ENCODE measurements at places on chromosomes 5 and 9.

DNA sequence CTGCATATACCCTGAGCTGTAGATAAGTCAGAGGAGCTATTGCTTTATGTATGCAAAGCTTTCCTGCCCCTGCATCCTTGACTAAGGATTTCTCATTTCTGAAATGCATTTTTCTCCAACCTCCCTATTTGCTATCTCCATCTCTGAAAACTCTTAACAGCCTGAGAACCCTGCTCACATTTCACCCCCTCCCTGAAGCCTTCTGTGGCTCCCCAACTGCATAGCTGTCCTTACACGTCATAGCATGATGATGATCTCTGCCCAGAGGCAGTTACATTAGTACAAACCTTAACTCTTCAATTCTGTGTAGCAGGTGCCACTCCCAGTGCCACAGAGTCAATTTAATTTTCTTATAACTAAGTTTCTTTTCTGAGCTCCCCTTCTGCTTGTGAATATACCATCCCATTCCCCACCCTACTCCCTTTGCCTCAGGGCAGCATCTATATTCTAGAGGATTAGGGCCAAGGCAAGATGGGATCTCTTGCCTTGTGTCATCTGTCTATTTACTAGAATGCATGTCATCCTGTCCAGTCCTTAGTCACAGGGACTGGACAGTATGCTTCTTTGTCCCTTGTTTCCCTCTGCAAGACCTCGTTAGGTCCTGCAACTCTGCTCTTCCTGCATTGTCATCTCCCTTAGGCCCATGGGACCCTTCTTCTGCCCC is 149.7 kb upstream of the SPRY4 start:
- H3K36me3 ChIP-seq, result peaks cover 13% of the 10 kb centered on the region
- no peaks in the 10 kb centered on the region for H3K27me3 ChIP-seq
- H3K4me1 ChIP-seq, result peaks cover 6% of the 10 kb centered on the region
- no peak for DNase-seq
- H3K27ac ChIP-seq, result no peak overlapping the region

DNA sequence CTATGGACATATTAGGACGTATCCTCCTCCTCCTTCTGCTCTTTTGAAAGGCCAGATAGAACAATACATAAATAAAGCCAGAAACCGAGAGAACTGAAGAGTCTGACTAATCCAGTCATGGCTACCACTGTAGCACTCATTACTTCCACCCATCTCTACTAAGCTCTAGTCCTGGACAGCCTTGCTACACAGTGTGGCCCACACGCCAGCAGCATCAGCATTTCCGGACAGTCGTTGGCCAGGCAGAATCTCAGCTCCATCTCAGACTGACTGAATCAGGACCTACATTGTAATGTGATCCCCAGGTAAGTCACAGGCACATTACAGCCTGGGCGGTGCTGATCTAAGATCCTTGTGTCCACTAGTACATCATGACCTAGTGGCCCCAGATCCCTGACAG is 182.9 kb downstream of the DRD1 start:
- H3K27me3 ChIP-seq, result no peaks in the 10 kb centered on the region
- no peak for DNase-seq
- no peaks in the 10 kb centered on the region for H3K4me1 ChIP-seq
- no peaks in the 10 kb centered on the region for H3K36me3 ChIP-seq

DNA sequence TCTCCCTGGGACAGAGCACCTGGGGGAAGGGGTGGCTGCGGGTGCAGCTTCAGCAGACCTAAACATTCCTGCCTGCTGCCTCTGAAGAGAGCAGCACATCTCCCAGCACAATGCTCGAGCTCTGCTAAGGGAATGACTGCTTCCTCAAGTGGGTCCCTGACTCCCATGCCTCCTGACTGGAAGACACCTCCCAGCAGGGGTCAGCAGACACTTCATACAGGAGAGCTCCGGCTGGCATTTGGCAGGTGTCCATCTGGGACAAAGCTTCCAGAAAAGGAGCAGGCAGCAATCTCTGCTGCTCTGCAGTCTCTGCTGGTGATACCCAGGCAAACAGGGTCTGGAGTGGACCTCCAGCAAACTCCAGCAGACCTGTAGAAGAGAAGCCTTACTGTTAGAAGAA is 77.2 kb downstream of the SLCO6A1 start:
- H3K36me3 ChIP-seq, result no peaks in the 10 kb centered on the region
- no peaks in the 10 kb centered on the region for H3K27me3 ChIP-seq
- no peaks in the 10 kb centered on the region for H3K4me1 ChIP-seq
- no peak overlapping the region for H3K4me3 ChIP-seq

DNA sequence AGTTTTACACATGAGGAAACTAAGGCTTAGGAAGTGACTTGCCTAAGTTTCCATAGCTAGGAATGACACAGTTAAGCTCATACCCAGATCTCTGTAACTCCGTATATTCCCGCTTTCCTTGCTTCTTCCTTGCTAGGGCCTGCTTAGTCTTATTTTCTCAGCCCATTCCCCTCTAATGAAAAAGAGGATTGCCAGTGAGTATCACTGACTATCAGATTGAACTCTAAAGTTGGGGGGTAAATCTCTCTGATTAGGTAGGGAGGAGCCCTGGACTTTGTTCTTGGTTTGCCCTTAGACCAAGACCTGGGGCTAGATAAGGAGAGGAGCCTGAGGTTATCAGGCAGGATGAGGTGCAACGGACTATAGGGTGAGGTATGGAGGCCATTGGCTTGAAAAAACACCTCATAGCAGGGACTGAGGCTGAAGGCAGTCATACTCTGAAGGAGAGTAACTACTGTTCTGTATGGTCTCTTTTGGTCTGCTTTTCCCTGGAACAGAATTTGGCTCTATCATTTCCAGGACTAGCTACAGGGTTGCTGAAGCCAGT is 2.5 kb downstream of the TRIM32 start:
- H3K36me3 ChIP-seq, result peaks cover 7% of the 10 kb centered on the region
- H3K27me3 ChIP-seq, result no peaks in the 10 kb centered on the region
- no peak overlapping the region for H3K4me3 ChIP-seq
- no peak overlapping the region for H3K27ac ChIP-seq
- no peak for DNase-seq

DNA sequence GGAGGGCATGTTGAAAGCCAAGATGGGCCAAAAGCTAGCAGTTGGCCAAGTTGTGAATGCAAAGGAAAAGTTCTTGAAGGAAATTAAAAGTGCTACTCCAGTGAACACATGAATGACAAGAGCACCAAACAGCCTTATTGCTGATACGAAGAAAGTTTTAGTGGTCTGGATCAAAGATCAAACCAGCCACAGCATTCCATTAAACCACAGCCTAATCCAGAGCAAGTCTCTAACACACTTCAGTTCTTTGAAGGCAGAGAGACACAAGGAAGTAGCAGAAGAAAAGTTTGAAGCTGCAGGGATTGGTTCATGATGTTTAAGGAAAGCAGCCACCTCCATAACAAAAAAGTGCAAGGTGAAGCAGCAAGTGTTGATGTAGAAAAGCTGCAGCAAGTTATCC is 71.6 kb downstream of the ERCC6L2 start:
- no peaks in the 10 kb centered on the region for H3K4me1 ChIP-seq
- no peak overlapping the region for H3K27ac ChIP-seq
- H3K36me3 ChIP-seq, result peaks cover 71% of the 10 kb centered on the region
- no peak overlapping the region for H3K4me3 ChIP-seq

- H3K27me3 ChIP-seq, result no peaks in the 10 kb centered on the region
- H3K27ac ChIP-seq, result no peak overlapping the region
- no peaks in the 10 kb centered on the region for H3K4me1 ChIP-seq
These were observed 332.6 kb downstream of the FAM170A start for GRCh38 chr5:119961993-119962392.

DNA sequence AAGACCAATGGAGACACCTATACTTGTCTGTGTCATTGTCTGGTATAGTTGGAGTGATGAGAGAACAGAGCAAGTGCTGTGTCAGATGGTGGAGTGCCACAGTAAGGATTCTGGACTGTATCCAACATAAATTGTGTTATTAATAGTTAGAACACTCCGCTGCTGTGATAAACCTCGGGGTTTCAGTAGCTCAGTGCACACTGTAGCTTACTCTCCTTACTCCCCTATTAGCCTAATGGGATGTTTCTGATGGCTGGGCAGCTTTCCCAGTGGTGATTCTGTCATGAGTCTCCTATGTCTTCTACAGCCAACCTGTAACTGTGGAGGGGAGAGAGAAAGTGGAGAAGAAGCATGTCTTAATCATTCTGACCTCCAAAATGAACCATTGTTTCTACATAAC is 127.6 kb upstream of the PTCH1 start:
- H3K4me1 ChIP-seq, result peaks cover 5% of the 10 kb centered on the region
- no peak overlapping the region for H3K4me3 ChIP-seq
- no peaks in the 10 kb centered on the region for H3K36me3 ChIP-seq
- no peaks in the 10 kb centered on the region for H3K27me3 ChIP-seq
- no peak for DNase-seq

DNA sequence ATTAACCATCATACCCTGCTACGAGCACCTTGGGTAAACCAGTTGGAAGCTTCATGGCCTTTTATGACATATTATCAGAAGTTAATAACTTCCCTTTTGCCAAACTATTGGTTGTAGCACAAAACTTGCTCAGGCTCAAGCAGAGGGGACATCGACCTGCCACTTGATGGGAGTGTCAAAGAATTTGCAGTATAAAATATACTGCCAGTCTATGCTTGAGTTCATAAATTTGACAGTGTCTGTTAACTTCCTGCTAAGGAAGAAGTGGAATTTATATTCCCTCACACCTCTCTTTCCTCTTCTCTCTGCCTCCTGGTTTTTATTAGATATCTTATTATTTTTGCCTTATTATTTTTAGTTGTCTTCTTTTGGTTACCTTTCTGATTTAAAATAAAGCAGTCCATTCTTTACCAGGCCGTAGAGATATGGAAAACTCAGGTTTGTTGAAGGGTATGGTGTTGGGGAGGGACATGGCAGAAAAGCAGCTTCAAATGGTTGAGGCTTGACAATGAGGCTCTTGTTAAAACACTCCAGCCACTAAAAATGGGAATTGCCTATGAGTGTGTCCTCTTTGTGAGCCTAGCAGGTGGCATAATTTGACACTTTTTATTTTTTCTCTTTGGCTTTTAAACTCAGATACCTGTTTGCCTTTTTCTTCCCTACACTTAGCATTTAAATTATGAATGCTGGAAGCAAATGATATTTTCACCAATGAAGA is 298.0 kb downstream of the DOCK8 start:
- H3K27me3 ChIP-seq, result no peaks in the 10 kb centered on the region
- DNase-seq, result no peak
- no peak overlapping the region for H3K4me3 ChIP-seq
- H3K4me1 ChIP-seq, result no peaks in the 10 kb centered on the region

- H3K27me3 ChIP-seq, result no peaks in the 10 kb centered on the region
- no peak overlapping the region for H3K27ac ChIP-seq
- no peak for DNase-seq
- no peaks in the 10 kb centered on the region for H3K4me1 ChIP-seq
- H3K4me3 ChIP-seq, result no peak overlapping the region
These were observed 125.5 kb upstream of the RASGRF2 start for GRCh38 chr5:80834710-80835109.

GRCh38 chr5:15570491-15570890 is 70.5 kb downstream of the FBXL7 start:
- no peak overlapping the region for H3K4me3 ChIP-seq
- no peaks in the 10 kb centered on the region for H3K4me1 ChIP-seq
- 0 out of 2 replicates have a peak, but pooled peaks cover 3% of the 10 kb centered on the region for H3K36me3 ChIP-seq
- H3K27ac ChIP-seq, result no peak overlapping the region
- no peaks in the 10 kb centered on the region for H3K27me3 ChIP-seq

DNA sequence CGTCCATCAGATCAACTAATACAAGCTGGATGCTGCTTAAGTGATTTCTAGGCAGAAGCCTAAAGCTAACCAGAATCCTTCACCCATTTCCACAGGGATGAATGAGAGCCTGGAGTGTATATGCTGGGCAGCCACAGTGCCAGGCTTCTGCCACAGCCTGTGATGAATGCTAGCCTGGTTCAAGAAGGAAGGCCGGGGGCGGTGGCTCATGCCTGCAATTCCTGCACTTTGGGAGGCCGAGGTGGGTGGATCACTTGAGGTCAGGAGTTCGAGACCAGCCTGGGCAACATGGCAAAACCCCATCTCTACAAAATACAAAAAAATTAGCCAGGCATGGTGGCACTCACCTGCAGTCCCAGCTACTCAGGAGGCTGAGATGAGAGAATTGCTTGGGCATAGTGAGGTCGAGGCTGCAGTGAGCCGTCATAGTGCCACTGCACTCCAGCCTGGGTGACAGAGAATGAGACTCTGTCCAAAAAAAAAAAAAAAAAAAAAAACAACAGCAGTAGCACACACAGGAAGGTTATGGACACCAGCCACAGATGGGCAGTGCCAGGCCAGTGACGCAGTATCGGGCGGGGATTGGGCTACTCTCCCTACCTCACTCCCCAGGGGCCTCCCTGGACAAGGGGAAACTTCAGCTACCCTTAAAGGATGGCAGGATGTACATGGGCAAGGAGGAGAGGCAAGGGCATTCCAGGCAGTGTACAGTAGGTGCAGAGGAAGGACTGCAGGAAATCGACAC is 23.1 kb upstream of the HMCN2 start:
- no peak for DNase-seq
- H3K36me3 ChIP-seq, result no peaks in the 10 kb centered on the region
- no peak overlapping the region for H3K27ac ChIP-seq
- no peaks in the 10 kb centered on the region for H3K4me1 ChIP-seq

DNA sequence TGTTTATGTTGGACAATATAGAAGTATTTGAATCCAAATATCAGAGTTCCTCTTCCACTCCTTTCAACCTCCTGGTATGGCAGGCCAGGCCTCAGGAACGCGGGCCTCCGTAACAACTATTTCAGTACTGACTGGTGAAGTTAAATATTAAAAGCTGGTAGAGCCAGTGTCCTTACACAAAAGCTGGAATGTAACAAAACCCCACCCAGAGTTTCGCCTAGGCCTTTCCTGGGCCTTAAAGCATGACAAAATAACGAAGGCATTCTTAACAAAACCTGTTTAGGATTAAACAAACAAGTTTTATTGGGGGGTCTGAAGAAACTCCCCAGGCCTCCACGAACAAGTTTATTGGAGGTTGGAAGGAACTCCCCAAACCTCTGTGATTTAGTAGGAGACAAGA is 61.6 kb upstream of the GNE start:
- H3K27me3 ChIP-seq, result no peaks in the 10 kb centered on the region
- no peaks in the 10 kb centered on the region for H3K4me1 ChIP-seq
- DNase-seq, result no peak
- no peaks in the 10 kb centered on the region for H3K36me3 ChIP-seq
- H3K4me3 ChIP-seq, result no peak overlapping the region

Measured in H9 (cell line).